Anterior cingulate cortex (tissue), 58 donors: ENCODE measurements at places on chromosomes 5 and 9.

- peak; percentile 60 for DNase-seq
Measured at GRCh38 chr9:95031711-95032461, 285.6 kb downstream of the FANCC start.

- no peak for DNase-seq
Measured at GRCh38 chr5:175521313-175521833, 43.0 kb downstream of the SFXN1 start.

DNA sequence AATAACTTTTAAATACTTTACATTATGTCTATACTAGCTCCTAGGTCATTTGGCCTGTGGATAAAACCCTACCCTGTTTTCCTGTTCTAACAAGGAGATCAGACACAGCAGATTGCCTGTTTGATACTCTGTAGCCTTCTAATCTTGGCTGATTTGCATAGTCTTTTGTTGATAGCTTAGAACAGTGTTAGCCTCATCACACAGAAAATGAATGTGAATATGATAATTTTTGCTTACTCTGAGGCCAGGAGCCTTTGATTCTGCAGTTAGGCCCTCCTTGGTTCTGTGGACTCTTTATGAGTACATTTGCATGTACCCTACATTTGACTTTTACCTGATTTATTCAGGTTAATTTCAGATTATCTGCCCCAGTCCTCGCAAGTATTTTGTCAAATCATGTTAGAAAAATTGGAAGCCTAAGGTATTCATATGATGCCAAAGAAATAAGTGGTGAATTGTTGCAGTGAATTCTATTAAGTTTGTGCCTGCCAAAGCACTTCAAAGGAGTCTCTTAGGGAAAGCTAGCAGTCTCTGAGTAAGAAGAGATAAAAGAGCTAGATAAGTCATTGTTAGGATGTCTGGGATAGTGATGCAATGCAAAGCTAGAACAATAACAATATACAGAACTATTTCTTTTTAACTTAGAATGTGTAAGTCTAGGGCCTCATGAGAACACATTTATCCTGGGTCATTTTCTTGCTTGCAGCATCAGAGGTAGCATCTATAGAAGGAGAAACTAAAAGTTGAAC, 56.4 kb downstream of the SCAMP1 start:
- DNase-seq, result no peak

DNA sequence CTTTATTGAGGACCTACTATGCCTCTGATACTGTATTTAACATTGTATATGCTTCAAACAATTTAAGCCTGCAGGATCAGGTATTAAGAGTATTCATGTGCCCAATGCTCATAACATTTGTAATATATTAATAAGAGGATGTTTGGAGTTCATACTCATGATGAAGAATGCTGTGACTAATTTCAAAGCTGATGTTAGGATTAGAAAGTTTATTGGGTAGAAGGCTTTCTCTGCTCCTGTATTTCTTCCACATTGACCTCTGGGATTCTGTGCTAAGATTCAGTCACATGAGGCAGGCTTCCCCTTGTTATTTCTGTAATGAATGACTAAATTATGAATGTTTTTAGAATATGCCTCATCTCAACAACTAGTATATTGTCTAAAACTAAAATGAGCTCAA, 456.4 kb downstream of the NFIB start:
- DNase-seq, result no peak

- DNase-seq, result no peak
Measured at GRCh38 chr9:99436616-99437015, 214.5 kb downstream of the SEC61B start.

DNA sequence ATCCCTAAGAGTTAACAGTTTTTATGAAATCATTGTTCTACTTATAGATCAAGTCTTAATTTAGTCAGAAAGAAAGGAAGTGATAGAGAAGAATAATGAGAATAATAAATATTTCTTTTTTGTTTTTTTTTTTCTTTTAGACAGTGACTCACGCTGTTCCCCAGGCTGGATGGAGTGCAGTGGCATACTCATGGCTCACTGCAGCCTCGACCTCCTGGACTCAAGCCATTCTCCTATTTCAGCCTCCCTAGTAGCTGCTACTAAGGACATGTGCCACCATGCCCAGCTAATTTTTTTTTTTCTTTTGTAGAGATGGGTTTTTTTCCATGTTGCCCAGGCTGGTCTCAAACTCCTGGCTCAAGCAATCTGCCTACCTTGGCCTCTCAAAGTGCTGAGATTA, 11.0 kb downstream of the IFNA21 start:
- DNase-seq, result no peak

DNA sequence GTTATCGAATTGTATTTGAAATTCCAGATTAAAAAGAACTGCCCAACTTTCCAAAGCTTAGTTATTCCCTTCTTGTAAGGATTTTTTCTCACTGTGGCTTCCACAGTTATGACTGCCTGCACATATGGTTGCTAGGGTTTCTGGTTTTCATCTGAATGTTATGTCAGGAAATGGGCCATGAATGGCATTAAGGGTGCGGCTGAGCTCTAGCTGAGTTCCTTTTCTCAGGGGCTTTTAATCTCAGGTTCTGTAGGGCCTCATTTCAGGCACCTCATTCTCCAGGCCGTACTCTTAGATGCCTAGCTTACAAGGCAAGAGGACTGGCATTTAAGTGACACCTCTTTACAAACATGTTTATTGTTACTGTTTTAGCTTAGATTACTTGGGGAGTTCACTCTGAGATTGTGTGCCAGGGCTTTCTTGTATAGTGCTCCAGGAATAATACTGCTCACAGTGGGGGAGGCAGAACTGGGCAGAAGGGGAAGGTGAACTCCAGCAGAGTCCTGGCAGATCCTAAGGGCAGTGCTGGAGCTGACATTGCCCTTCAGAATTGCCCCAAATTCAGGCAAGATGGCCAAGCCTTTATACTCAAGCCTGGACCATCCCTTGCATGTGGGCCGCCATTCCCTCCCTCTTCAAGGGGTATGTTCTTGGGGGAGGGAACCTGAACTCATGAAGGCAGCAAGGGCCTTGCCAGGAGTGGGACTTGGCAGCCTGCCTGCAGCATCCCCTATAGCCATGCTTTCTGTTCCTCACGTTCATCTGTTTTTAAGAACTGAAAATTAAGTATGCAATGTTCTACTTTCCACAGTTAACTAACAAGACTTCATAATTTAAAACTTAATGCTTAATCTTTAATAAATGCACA, 111.5 kb downstream of the KDM4C start:
- no peak for DNase-seq

DNA sequence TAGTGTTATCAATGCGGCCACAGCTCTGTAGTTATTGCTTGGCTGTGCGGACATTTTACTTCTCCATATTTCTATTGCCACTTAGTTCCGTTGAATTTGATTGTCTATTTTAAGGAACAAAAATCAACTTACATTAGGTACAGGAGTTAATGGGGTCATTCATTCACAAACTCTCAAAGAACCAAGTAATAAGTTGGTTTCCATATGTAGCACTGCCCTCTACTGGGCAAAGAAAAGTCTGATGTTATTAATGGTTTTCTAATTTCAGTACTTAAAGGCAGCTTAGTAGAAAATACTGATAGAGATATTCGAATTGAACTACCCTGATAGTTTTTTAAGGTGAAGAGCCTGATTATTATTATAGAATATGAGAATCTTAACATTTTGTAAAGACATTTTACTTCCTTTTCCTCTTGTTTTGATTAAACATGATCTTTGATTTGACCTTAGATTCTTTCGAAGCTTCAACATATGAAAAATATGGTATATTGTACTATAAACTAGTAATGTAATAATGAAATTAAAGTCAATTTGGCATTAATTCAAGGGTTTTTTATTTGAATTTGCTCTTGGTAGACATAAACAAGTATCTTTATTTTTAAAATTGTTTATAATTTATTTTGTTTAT, 119.5 kb upstream of the CTNND2 start:
- no peak for DNase-seq

DNA sequence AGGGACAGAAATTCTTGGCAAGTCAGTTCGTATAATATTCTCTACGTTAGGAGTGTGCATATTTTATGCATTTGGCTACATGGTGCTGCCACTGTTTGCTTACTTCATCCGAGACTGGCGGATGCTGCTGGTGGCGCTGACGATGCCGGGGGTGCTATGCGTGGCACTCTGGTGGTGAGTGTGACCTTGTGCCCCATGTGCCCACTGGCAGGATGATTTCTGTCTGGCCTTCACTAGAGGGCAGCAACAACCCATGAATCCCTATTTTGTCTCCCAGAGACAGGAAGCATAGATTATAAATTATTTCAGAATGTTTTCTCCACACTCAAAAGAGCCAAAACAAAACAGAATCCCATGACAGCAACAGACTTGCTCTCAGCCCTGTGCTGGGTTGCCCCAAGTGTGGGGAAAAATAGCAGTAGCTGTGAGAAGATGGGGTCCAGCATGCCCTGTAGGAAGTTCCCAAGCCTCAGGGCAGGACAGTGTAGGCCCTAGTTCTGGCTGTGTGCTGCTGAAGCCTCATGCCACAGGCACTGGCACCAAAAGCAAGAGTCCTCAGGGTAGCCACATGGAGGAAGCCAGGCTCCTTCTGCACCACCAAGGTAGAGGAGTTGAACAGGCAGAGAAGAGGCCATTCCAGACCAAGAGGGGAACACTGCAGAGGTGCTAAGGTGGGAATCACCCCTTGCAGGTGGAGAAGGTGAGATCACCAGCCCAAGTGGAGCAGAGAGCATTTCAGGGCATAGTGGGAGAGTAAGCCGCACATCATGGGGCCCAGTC, 16.0 kb downstream of the SLC22A5 start:
- DNase-seq, result peak; percentile 20

- no peak for DNase-seq
Measured at GRCh38 chr9:69871118-69871834, 50.7 kb downstream of the CFAP95 start.

DNA sequence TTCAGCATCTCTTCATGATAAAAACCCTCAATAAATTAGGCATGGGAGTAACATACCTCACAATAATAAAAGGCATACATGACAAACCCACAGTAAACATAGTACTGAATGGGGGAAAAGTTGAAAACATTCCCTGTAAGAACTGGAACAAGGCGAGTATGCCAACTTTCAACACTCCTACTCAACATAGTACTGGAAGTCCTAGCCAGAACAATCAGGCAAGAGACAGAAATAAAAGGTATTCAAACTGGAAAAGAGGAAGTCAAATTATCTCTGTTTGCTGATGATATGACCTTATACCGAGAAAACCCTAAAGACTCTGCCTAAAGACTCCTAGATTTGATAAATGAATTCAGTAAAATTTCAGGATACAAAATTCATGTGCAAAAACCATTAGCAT, 167.6 kb downstream of the TMEM38B start:
- DNase-seq, result no peak

- no peak for DNase-seq
Measured at GRCh38 chr9:12874395-12874794, 99.6 kb downstream of the LURAP1L start.

DNA sequence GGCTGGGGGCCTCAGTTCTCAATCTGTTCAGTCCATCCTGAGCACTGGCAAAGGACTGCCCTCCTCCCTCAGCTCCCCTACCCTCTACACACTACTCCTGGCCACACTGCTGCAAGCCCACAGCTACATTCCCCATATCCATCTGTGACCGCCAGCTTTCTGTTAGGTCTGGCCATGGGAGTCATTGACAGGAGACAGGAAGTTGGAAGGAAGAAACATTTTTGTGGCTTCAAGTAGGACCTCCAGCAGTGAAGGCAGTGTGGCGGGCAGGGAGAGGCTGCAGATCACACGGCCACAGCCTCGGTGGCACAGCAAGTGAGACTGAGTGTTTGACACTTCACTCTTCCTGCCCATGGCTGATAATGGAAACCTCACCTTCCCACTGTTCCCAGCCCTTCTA, 55.9 kb downstream of the SECISBP2 start:
- DNase-seq, result no peak

- no peak for DNase-seq
Measured at GRCh38 chr9:110650261-110650660, 18.3 kb upstream of the MUSK start.

- no peak for DNase-seq
Measured at GRCh38 chr9:38229104-38229500, 160.1 kb upstream of the SHB start.

DNA sequence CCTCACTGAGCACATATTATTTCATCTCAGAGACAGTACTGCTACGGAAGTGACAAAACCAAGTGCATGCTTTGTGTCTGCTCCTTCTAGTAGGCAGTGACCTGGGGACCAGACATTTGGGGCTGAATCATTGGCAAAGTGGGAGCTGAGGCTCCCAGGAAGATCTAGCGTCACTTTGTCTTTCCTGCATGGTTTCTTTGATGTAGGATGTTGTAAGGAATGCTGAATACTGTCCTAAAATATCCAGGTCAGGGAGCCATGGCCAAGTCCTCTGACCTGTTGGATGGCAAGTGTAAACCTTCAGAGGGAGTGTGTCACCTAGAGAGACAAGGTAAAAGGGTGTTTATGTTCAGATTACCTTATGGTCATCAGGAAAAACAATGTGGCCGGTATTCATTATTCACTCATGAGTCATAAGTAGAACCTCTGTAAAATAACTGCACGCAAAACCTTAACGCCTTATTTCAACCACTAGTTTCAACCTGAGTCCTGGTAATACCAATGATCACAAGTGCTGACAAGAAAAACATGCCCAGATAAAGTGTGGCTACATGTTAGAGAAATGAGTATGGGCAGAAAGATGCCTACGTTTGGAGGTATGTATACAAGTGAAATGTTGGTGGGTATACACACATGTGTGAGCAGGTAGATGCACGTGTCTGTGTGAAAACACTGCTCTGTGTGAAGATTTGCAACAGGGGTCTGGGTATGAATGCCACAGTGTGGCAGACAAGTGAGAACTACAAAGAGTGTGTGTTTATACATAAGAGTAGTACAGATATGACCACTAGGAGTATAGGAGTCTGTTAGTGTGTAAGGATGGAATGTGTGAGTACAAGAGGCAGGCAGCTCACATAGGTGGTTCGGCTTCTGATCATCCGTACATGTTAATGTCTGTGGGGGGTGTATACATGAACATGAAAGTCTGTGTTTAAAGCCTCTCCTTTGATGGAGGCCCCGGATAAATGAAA, 263.9 kb downstream of the SPOCK1 start:
- DNase-seq, result no peak
